ENCODE measurements at places on chromosomes 12 and 14.

DNA sequence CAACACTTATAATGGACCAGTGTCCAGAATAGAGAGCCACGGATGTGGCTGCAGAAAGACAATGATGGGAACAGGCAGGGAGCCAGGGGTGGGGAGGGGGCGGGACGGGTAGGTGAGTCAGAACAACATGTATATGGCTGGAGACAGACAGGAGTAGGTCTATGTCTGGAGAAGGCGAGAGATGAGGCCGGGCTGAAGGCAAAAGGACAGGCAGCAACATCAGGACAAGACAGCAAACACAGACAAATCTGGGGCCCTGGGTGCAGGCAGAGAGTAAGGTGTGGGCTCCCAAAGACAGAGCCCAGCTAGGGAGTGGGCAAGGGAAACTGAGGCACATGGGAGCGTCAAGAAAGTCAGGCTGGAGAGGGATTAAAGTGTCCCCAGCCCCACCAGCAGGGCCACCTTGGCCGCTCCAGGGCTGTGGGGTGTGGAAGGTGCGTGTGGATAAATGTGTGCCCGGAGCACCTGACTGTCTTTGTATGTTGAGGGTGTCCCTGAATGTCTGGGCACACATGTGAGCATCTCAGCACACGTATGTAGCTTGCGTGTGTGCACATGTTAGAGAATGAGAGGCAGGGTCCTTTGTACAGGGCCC, 44.1 kb downstream of the FAM222A start:
- DNase-seq = no peak

GRCh38 chr12:102847131-102847530, 69.9 kb downstream of the PAH start:
- DNase-seq = no peak

DNA sequence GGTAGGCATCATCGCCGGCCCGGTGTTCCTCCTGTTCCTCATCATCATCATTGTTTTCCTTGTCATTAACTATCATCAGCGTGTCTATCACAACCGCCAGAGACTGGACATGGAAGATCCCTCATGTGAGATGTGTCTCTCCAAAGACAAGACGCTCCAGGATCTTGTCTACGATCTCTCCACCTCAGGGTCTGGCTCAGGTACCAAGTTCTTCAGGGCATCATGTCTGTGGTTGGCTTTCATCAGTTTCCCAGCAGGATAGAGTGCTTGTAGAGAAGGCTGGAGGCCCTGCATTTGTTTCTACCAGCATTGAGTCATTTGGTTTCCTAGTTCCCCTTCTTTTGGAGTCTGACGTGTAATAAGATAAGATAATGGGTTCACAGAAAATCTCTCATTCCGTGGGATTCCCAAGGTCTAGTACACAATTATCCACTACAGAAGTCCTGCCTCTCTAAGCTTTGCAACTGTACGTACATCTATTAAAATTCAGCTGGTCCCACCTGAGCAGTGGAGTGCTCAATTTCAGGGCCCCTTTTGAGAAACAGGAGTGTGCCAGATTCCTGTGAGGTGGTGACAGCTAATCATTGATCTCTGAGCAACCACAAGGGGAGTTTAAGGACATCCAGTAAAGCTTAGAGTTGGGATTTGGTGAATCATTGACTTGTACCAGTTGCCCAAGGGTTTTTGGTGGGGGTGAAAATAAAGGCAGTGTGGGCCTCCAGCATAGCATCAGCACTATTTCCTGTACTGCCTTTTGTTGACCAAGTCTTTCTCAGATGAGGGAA, 25.1 kb downstream of the ACVR1B start:
- DNase-seq = no peak

DNA sequence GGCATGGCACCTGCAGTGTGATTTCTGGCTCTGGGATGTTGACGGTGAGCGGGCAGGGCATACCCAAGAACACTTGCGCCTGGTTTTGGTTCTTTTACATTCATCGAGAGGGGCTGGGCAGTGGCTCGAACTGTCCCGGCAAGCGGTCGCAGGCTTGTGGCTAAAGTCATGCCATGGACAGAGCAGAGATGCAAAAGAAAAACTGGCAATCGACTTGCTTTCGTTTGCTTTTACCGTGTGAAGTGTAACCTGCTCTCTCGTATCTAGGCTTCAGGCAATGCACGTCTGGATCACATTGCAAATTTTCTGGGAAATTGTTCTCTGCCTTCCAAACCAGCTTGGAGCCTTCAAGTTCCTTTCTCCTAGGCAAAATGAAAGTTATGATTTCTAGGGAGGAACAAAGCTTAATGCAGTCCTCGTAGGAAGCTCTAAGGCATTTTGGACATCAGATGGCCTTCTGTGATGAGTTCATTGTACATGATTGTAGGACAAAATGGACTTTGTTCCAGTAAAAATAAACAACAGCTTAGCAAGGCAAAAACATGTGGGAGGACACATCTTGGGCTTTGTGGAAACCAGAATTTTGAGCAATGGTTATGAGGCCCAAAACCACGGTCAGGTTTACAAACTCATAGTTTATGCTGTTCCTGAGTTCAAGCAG, 18.3 kb downstream of the ADGRD1 start:
- DNase-seq = no peak

- DNase-seq = no peak
These were observed 2.7 kb downstream of the NCKAP5L start for GRCh38 chr12:49825360-49825970.

DNA sequence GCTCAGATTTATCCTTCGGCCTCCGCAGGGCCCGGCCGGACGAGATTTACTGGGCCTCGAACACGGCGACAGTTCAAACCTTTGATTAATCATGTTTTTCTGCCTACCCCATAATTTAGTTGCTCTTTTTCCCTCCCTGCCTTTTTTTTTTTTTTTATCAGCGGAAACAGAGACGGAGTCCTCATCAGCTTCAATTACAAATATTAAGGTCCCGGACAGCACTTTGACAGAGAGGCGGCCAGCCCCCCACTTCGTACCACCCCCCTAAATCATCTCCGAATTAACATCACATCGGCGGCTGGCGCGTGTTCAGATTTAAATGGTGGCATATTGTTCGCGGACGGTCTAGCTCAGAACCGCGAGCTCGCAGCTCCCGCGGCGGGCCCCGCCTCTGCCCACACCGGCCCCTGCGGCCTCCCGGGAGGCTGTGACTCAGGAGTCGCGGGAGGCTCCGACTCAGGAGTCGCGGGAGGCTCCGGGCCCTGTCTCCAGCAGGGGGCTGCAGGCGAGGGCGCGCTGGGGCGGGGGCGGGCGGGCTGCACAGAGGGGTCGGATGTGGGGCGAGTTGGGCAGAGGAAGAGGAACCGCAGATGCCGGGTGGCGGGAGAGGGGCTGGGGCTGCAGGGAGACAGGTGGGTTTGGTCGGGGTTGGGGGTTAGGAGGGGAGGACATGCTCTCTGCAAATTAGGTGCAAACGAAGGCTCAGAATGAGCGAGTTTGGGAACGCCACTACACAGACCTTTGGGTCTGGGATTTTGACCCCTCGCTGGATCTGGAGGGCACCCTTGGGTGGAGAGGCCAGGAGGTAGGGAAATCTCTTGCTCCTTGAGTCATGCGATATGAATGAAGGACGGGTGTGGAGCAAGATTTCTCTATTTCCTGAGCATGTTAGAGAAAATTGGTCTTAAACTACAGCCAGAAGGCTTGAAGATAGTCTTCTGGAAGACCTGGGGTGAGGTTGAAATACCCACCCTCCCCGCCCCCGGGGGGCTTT, 19.6 kb upstream of the ATP5MC2 start:
- peak; percentile 37 for DNase-seq

GRCh38 chr14:23089498-23090253, 5.3 kb downstream of the ACIN1 start:
- DNase-seq = no peak

GRCh38 chr14:53790731-53791500, 165.7 kb downstream of the BMP4 start:
- DNase-seq = no peak

DNA sequence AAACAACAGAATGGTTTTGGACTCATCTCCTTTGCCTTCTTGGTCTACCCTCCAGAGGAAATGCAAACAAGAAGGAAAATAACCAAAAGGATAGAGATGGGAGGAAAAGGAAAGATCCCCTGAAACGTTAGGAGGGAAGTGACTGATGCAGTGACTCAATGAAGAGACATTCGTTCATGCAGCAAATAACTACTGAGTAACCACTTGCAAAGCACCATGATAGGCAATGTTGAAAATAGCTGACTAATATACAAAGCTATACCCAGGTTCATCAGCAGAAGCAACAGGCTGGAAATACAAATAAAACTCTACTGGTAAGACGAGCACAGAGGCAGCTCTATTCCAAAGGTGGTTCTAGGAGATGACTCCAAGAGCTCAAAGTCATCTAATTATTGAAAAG, 41.8 kb downstream of the R3HDM2 start:
- DNase-seq = no peak

DNA sequence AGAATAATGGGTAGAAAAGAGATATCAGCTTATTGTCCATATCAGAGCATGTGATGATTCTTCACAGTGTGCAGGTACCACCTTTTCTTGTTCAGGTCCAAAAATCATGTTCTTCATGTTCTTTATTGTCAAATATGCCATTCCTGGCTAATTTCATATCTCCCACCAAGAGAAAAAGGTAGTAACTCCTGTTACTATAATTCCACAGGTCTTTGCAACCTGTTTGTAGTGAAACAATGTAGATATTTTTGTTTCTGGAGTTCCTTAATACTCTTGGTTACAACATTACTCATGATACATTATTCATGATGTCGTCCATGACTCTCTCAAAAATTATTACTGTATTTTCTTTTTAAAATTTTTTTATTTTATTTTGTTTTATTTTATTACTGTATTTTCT, 11.3 kb upstream of the TMBIM6 start:
- DNase-seq = no peak
